ENCODE measurements at places on chromosomes 11 and 22. TPM values are rescaled to one million over a fixed set of nuclear protein-coding genes. Genes with fewer than 3 reads are reported as not detected.

- no peak for DNase-seq
Measured at GRCh38 chr11:59267196-59267595, 54.5 kb upstream of the MPEG1 start.

The SYT7 gene
- not detected for total RNA-seq

GRCh38 chr11:10026514-10026913 lies 267.5 kb downstream of the SBF2 start:
- DNase-seq: no peak

The MYO7A gene
- not detected for total RNA-seq

DNA sequence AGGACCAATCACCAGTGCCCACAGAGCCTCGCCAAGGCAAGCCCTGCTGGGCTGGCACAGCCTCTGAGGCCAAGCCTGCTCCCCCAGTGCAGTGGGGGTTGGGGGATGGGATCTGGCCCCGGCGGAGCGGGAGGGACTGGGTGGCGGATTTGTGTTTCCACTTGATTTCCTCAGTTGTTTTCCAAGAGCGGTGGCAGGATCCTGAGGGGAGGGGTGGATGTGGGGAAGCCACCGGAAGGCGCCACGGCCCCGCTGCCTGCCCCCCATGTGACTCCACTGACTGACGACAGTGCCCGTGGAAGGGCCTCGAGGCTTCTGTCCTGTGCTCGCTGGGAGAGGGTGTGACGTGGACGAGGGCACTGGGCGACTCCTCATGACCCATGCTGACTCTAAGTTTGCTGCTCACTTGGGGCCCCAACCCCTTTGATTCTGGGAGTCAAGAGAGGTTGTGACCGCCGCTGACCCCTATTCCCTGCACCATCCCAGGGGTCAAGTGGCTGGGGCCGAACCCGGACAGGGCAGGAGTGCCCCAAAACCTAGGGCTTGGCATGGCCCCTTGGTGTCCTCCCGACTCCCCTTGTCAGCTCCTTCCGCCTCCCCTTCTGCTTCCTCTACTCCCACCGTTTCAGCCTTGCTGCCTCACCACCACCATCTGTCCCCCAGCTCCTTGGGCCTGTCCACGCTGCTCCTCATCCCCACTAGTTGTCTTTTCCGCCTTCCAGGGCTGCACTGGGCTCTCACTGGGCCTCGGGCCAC lies 23.5 kb upstream of the PICK1 start:
- no peak for DNase-seq

Measured in activated CD8-positive, alpha-beta T cell treated with anti-CD3 and anti-CD28 coated beads, Interleukin-2, amount 10 ng/mL, durations not matched to agents 7 days and 5 days (primary cell).